Renal cortical epithelial cell (primary cell): ENCODE measurements at places on chromosomes 6 and 20. TPM values are rescaled to one million over a fixed set of nuclear protein-coding genes. Genes with fewer than 3 reads are reported as not detected.

DNA sequence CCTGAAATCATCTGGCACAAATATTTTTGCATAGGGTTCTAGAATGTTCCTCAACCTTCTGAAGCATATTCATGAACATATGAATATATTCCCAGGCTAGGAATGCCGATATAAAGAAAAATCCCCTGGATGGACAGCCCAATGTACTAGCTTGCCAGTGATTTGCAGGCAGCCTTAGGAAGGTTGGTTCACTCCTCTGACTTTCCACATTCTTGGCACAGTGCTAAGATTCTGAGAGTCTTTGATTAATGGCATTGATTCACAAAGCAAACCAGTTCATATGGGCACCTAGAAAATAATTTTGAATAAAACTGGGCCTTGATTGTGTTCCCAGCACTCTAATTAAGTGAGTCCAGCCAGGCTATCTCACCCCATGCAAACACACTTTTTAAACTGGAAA is 56.9 kb upstream of the ENPP4 start:
- DNase-seq = peak; percentile 22

The NKAIN4 gene
- 7.5 TPM in 2 replicates for total RNA-seq

- no peak for DNase-seq
Measured at GRCh38 chr20:16703570-16703969, 26.3 kb upstream of the SNRPB2 start.

The NR2E1 gene
- not detected in 2 replicates for total RNA-seq

The CCN6 gene
- 2.1 and 5.4 TPM in 2 replicates for total RNA-seq

DNA sequence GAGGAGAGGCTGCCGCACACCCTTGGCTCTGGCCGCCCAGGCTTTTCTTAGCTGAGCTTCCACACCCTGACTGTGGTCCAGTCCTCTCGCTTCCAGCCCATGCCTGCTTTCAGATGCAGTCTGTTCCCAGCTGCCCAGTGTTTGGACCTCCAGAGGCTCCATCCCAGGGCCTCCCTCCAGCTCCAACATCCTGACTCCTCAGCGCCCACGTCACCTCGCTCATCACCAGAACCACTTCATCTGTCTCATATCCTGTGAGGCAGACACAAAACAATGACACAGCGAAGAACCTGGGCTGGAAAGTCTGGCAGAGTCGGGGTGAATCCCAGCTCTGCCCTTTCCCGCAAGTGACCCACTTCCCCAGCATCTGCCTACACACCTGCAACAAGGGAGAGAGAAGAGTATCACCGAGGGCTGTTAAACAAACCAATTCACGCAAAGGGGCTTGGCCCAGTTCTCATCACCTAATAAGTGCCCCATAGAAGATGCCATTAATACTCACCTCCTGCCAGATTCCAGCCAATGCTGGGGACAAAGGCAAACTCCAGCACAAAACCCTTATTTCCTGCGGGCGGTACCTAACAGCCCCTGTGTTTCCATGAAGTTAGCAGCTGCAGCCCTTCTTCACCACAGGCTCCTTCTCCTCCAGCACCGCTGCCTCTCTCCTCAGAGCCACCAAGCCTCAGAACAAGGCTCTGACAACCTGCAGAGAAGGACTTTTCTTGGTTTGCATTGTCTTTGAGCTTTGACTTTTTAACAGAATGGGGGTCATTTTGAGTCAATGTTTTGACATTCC is 133.4 kb upstream of the CDH4 start:
- DNase-seq = peak; percentile 61

The ENPP1 gene
- 3.8 and 6.0 TPM in 2 replicates for total RNA-seq

The GJA1 gene
- total RNA-seq = 33.6 and 42.2 TPM in 2 replicates

The XKR7 gene
- total RNA-seq = 0.10 and 0.17 TPM in 2 replicates

DNA sequence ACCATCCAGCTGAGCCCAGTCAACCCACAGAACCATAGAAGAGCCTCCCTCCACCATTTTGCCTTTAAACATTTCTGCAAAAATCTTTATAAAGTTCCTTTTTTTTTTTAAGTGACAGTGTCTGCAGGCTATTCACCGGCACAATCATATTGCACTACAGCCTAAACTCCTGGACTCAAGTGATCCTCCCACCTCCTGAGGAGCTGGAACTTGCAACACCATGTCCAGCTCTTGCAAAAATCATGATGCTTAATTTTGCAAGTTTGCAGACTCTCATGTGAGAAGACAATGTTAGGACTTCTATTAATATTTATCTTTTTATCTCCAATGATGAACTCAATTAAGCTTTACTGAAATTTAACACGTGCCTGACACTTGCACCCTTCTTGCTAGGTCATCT is 88.8 kb downstream of the INSM1 start:
- DNase-seq = no peak

DNA sequence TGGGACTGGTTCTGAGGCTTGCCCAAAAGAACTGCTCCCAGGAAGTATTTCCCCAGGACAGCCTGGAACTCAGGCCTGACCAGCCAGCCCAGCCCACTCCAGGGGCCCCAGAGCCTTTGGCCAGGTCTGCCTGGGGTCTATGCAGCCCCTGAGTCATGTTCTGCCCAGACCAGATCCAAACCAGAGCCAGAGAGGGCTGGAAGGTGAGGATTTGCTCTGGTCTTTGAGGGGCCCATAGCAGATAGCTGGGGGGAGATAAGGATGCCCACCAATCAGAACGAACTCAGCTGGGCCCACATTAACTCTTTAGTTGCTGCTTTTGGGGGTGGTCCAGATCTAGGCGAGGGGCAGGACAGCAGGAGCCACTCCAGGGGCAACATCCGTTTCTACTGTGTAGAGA is 16.8 kb downstream of the C6orf132 start:
- no peak for DNase-seq

DNA sequence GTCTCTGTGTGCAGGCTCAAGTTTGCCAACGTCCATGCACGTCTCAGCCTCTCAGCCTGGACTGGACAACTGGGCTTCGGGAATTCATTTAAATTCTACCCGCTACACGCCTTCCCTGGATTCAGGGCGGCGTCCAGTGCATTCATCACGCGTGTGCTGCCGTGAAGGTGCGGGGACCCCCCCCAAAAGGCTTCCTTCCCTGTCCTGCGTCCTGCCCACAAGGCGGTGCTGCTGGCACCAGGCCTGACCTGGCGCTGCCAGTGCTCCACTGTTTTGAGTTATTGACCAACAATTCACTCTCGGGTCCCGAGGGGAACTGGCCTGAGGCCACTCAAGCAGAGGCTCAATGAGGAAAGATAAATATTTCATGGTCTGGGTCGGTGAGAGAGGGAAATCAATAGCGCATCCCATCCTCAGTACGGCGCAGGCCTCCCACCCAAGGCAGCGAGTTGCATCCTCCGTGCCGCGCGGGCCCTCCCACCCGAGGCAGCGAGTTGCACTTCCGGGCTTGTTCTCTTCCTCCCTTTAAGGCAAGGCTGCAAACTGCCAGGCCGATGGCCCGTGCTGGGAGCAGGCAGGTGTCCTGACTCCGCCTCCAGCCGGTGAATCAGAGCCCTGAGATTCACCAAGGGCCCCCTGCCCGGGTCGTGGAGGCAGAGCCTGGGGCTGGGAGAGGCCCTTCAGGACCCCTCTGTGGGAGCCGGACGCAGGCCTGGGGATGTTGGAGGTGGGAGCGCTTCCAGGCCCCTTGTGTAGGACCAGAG is 22.8 kb upstream of the BHLHE23 start:
- no peak for DNase-seq
